ENCODE measurements at places on chromosomes 12 and 14.

GRCh38 chr14:72868500-72868899 lies 25.4 kb downstream of the DPF3 start:
- no peak for DNase-seq

DNA sequence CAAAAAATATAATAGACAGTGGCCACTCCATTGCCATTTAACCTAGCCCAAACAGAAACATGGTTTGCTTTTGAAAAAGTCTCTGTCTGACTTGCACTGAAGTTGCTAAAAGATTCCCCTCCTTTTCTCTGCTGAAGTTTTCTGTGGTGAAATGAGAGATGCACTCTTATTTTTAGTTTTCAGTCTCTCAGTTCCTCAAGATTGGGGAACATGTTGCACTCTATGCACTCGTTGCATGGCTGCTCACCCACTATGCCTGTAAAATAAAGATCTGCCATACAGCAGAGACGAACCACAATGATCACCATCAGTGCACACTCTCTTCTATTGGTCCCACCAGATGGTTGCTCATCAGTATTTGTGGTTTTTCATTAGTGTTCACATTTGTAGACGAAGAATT lies 13.1 kb upstream of the DAAM1 start:
- DNase-seq: no peak

DNA sequence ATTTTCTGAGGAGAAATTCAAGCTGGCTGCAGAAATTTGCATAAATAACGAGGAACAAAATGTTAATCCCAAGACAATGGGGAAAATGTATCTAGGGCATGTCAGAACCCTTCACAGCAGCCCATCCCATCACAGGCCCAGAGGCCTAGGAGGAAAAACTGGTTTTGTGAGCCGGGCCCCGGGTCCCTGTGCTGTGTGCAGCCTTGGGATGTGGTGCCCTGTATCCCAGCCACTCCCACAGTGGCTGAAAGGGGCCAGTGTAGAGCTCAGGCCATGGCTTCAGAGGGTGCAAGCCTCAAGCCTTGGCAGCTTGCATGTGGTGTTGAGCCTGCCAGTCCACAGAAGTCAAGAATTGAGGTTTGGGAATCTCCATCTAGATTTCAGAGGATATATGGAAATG lies 57.7 kb downstream of the NPAS3 start:
- no peak for DNase-seq

DNA sequence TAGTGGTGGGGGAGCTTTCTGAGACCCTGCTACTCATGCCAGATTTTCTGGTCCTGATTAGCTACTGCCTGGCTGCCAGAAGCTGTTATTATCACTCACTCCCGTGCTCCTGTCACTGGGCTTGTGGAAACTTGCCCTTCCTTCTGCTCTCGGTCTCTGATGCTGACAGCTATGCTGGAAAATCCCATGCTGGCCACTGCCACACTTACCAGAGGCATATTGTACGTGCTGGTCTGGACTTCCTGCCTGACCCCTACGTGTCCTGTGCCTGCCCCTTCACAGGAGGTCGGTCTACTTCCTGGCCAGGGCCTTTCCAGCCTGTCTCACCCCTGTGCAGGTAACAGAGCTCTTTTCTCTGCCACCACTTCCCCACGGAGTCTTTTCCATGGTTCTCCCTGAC lies 149.4 kb upstream of the PLEKHG7 start:
- DNase-seq: no peak

DNA sequence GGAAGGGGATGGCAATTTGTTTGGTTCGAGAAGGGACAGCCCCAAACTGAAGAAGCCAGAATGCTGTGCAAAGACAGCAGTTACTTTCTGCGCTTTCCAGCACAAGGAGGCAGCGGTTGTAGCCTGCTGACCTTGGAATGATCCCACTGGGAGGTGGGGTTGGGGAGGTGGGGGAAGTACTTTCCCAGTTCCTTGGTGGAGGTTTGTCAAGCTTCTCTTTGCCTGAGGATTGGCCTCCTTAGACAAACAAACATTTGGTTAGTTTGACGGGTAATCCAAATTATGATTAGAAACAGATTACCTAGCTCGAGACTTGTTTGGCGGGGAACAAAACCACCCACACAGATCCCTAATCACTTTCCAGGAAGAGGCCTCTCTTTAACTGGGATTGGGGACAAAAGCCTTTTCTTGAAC lies 79.1 kb upstream of the EGLN3 start:
- DNase-seq: no peak

- no peak for DNase-seq
These were observed 59.9 kb upstream of the FBRSL1 start for GRCh38 chr12:132429946-132430643.

DNA sequence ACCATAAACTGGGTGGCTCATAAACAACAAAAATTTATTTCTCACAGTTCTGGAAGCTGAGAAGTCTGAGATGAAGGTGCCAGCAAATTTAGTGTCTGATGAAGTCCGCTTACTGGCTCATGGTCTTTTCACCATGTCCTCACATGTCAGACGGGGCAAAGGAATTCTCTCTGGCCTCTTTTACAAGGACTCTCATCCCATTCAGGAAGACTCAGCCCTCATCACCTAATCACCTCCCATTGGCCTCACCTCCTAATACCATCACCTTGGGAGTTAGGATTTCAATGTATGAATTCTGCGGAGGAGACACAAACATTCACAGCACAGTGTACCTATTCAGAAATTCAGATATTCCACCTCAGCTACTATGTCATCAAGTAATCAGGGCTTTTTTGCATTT lies 357.6 kb downstream of the PAWR start:
- no peak for DNase-seq

GRCh38 chr12:623172-623864 lies 39.9 kb downstream of the NINJ2 start:
- DNase-seq: no peak

DNA sequence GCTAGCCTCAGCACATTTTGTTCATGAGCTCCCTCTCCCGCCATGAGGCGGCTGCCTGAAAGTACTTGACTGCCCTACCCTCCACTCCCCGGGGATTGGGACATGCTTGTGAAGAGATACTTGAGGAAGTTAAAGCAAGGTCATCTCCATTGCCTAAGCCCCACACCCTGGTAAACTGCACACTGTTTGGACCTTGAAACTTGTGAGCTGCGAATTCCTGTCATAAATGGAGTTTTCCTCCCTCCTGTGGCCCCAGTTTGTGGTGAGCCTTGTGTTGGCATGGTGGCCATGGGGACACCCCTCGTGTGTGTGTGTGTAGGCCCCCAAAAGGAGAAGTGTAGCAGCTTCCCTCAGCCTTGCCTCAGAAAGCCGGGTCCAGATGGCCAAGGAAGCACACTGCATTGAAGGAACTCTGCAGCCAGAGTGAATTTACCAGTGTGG lies 395.5 kb downstream of the ZFP36L1 start:
- no peak for DNase-seq

GRCh38 chr14:56608689-56609088 lies 29.1 kb downstream of the TMEM260 start:
- no peak for DNase-seq

GRCh38 chr12:125282921-125283320 lies 217.7 kb downstream of the AACS start:
- no peak for DNase-seq

DNA sequence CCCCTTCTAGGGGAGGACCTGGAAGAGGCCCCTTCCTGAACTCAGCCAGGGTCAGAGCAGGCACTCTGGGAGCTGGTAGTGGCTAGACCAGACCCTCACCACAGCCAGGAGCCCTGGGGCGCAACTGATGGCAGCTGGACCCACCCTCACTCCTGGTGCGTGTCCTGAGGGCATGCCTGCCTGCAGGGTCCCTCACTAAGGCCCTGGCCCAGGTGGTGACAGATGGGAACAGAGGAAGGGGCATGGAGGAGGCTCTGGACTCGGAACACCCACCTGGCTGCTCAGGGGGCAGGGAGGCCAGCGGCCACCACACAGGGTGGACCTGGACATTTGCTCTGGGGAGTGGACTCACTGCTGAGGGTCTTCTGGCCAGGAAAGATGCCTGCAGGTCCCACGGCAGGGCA lies 342.2 kb upstream of the SFSWAP start:
- DNase-seq: no peak

- DNase-seq: no peak
These were observed 460 bp upstream of the SYNE2 start for GRCh38 chr14:63852271-63852816.

GRCh38 chr14:22469538-22470303 lies 119.3 kb downstream of the DAD1 start:
- no peak for DNase-seq

GRCh38 chr12:44260581-44260980 lies 424.7 kb downstream of the TMEM117 start:
- DNase-seq: no peak

GRCh38 chr14:84250893-84251292 lies 1279.1 kb upstream of the FLRT2 start:
- DNase-seq: no peak

DNA sequence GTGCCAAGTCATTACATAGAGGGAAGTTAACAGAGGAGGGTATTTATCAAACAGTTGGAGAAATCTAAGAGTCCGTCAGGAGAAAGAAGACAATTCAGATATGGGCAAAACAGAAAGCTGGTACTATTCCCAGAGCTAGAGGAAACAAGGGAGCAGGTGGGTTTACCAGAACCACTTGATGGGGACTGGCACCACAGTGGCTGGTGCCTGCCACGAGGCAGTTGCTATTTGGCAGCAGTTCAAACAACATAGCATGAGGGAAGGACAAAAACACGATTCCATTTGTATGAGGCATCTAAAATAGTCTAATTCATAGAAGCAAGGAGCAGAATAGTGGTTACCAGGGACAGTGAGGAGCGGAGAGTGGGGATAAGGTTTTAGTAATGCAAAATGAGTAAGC lies 24.6 kb upstream of the KLRD1 start:
- no peak for DNase-seq

GRCh38 chr14:93510056-93510455 lies 79.3 kb downstream of the UNC79 start:
- DNase-seq: no peak

GRCh38 chr12:86601550-86602308 lies 345.5 kb upstream of the MGAT4C start:
- DNase-seq: no peak

Measured in iPS DF 6.9 (cell line).